ENCODE measurements at places on chromosomes 13 and 19.

- DNase-seq = no peak
Measured at GRCh38 chr13:21348488-21349120, 110.5 kb downstream of the ZDHHC20 start.

DNA sequence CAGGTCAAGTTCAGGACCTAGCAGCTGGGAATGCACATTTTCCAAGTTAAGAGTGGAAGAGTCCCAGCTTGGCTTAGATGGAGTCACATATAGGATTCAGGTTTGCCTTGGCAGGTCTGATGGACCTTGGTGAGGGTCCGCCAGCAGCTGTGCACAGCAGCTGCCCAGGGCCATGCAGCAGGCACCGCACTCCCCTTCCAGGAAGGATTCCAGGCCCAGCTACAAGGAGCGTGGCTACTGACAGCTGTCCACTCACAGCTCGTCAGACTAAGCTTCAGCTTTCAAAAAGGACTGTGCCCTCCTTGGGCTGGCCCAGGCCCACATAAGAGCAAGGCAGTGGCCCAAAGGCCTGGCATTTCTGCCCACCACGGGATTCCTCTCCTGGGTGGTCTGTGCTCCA, 68.4 kb downstream of the ALOX5AP start:
- no peak for DNase-seq

- DNase-seq = no peak
Measured at GRCh38 chr13:50709058-50709457, 134.4 kb downstream of the DLEU7 start.

DNA sequence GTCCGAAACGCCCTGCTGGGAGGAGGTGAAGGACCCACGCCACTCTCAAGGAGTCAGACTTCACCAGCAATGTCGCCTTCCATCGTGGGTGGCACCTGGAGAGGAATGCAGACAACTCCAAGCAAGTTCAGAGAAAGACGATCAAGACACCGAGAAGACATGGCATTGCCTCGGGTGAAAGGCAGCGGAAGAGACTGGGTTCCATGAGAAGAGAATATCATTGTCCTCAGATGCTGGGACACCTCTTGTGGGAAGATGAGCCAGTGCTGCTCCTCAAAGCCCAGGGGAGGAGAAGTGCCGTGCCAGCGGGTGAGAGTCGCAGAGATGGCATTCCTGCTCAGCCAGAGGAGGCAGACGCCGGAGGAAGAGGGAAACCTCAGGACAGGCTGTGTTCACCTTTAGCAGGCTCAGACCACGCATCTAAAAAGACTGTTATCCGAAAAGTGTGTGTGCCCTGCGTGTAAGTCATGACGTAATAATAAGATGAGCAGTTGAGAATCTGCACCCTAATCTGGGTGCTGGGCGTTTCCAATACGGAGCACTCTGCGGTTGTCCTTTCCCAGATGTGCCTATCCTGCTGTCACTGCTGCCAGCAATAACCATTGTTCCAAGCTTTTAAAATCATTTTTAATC, 144.6 kb upstream of the SPACA7 start:
- DNase-seq = no peak

DNA sequence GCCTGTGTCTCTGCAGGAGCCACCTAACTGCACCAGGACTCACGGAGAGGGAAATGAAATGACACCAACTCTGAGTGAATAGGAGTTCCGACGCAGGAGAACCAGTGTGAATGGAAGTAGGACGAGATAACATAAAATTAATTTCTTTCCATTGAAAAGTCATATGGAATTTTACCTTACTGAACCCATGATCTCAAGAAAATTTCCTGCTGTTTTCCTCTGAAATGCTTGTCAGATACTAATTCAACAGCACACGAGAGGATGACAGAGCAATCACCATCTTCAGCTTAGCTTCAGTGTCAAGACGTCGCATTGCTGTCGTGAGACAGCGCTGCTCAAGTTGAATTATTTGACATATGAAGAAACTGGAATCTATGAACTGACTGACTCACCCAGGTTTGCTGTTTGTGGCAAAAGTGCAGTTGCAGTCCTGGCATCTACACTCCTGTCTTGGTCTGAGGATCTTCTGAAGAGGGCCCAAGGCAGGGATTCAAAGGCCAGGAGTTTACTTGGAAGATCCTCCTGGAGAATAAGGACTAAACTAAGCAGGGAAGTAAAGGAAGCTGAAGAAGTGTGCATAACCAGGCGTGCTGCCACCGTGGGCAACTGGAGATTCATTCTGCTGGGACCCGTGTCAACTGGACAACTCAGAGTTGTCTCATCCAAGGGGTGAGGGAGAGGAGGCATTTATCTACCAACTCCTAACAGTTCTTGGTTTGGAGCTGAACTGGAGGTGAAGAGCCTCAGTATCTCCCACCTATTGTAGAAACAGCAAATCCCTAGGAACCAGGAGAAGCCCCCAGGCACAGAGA, 214.4 kb upstream of the IRS2 start:
- no peak for DNase-seq

Measured in activated CD4-positive, CD25-positive, alpha-beta regulatory T cell treated with anti-CD3 and anti-CD28 coated beads, Interleukin-2, amount 50 U/mL, for 16 hours (primary cell).